ENCODE measurements at places on chromosomes 5 and 9.

DNA sequence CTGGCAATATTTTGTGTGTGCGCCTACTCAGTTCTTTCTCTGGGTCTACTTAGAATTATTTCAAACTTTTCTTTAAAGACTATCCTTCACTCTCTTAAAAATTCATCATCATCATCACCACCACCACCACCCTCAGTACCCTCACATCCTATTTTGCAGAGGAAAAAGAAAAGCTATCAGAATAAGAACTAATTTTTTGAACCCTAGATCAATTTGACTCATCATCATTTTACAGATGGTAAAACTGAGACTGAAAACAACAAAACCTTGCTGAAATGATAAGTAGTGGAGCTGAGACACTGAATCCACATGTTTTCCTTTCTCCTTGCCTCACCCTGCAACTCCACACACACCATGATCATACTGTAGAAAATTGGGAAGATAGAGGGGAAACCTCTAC lies 119.3 kb downstream of the SSBP2 start:
- no peak for DNase-seq

DNA sequence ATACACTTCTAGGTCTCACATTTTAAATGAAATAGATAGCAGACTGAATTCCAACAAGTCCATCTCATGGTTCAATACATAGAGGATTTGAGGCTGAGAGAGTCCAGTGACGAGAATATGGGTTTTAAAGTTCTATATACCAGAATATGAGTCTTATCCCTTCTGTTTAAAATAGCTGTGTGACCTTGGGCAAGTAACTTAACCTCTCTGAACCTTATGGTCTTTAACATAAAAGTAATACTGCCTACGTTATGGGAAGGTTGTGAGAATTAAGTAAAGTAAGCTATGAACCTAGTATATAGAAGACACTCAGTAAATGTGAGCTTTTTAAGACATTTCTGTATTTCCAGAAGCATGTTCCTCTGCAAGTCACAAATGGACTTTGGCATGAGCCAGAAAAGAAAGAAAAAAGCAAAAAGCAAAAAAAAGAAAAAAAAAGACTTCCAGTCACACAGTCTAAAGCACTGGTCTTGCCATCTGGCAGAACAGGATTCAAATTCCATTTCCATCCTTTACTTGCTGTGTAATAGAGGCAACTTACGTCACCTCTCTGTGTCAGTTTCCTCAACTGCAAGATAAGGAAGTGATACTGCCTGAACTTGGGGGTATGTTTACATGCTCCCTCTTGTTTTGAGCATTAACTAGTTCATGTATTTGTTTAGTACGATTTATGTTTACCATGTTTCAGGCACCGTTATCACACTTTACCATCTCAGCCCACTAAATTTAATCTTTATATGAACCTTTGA lies 248.2 kb downstream of the TRIM32 start:
- DNase-seq = no peak

- no peak for DNase-seq
These were observed 176.2 kb downstream of the SEC61B start for GRCh38 chr9:99398241-99398640.

GRCh38 chr5:131794586-131794985 lies 2.2 kb downstream of the FNIP1 start:
- no peak for DNase-seq

- DNase-seq = no peak
These were observed 172.2 kb downstream of the DAB2IP start for GRCh38 chr9:121823451-121824169.

DNA sequence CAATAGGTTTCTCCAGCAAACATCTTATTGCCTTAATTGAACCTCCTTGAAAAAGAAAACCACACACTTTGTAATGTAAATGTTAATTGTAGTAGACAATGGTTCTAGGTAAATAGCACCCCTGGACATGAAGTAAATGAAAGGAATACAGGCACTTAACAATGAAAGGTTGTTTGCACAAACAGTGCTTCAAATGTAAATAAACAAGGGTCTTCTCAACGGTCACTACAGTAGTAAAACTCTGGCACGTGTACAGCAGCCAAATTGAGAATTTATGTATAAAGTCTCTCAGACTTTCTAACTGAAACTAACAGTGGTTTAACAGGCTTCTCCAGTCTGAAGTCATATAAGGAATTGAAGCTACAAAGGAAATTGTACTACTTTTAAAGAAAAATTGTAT lies 218.3 kb downstream of the MEF2C start:
- no peak for DNase-seq

- no peak for DNase-seq
These were observed 46.7 kb downstream of the IL31RA start for GRCh38 chr5:55897905-55898304.

- no peak for DNase-seq
These were observed 196.9 kb upstream of the PUM3 start for GRCh38 chr9:3040761-3041160.

GRCh38 chr5:149323621-149324205 lies 21.6 kb upstream of the GRPEL2 start:
- no peak for DNase-seq

DNA sequence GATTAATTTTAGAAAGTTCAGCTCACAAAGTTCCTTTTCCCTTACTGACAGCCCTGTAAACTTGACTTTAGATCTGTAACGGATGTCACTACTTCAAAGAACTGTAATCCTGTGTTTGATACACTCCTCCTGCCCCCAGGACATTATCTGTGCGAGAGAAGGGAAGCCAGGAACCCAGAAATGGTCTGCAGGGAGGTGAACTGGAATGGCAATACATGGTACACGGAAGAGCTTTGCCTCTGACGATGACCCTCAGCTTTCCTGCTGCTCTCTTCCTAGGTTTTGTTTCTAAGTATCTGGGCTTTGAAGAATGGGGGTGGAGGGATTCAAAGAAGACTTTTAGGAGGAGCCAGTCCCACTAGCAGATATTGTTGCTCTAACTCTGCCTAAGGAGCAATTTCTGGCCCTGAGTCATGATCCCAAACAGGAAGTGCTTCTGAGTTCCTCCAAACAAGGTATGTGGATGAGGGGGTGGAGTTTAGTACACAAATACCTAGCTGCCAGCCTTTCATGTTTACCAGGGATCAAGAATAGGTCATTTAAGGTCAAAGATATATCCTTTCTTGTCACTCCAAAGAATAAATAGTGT lies 43.4 kb upstream of the TMC1 start:
- no peak for DNase-seq

DNA sequence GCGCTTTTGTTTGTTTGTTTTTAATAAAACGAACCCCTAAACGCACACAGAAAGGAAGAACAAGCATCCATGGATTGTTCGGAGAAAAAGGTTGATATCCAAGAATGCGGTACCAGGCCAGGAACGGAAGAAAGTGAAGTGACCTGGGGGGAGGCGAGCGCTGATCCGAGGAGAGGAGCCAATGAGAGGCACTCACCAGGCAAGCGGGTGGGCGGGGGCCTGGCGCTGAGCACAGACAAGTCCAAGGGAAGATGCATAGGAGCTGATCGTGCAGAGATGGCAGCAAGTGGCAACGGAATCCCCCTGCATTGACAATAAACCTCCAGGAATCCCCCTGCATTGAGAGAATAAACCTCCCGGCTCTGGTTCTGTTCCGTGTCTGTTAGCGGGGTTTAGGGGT lies 8.4 kb downstream of the OBP2B start:
- no peak for DNase-seq

DNA sequence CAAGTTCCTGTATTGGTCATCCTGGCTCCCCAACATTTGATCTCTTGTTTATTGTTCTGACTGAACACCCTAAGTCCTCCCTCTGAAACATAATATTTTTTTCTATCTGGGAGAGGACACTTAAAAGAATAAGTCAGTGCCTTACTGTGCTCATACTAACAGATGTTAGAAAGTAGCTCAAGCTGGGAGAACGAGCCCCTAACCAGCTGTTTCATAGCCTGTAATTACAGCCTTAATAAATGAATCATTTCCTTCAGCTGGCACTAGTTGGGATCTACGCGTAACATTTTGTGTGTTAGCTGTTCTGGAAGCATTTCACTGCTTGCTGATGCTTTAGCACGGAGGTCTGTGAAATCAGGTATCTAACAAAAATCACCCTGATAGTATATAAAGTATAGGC lies 345.9 kb upstream of the RIOK2 start:
- DNase-seq = no peak

DNA sequence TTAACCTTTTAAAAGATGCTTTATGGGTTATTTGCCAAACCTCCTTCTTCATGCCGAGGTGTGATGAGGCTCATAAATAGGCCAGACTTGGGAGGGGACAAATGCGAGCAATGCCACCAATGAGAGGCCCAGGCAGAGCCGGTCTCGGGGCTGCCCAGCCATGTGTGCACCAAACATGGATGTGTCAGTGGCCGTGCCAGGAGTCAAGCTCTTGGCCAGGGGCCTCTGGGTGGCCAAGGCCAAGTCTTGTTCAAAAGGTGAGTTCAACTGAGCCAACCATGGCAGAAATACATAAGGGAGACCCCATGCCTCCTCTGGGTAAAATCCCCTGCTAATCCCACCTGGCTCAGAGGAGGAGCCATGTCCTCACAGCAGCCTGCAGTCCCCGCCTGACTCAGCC lies 10.9 kb upstream of the LCN15 start:
- no peak for DNase-seq

DNA sequence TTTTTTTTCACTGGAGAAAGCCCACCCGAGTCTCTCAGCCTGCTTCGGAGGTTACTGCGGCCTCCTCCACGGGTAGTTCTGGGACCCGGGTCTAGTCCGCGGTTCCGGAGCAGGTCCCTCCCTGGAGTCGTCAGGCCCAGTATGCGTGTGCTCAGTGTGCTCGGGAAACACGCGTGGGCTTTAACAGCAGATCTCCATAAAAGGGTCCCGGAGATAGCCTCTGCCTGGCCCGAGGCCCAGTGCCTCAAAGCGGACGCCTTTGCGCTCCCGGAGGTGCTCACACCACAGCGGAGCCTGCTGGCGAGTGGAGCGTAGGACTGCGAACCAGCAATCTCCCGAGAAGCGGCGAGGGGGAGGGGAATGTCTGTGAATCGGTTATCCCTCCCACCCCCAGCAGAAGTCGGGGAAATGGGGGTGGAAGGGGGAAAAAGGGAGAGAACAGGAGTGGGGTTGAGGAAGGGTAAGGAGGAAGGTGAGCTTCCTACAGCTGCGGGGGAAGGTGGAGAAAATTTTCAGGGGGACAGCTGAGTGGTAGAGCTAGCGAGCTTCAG lies 28.7 kb downstream of the CDKN2A start:
- DNase-seq = peak; percentile 49

DNA sequence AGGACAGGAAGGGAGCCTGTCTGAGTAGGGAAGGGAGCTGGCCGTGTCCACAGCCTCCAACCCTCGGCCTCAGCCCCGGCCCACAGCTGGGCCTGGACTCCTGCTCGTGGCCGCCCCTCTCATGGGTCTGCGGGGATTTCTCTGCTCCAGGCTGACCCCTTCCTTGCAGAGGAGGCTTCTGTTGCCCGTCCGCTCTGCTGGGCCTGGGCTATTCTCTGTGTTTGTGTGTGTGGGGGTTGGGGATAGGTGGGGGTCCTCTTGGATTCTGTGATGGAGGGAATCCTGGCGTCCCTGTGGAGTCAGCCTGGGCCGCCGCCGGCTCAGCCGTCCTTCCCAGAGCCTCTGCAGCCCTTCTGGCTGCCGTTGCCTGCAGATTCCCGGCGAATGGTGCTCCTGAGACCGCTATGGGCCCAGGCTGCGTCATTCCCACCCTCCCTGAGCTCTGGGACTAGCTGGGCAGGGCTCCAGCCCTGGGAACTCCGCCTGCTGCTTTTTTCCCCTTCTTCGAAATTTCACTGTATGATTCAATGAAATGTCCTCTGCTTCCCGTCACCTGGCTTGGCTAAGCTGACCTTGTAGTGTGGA lies 64.2 kb downstream of the FGF18 start:
- no peak for DNase-seq

DNA sequence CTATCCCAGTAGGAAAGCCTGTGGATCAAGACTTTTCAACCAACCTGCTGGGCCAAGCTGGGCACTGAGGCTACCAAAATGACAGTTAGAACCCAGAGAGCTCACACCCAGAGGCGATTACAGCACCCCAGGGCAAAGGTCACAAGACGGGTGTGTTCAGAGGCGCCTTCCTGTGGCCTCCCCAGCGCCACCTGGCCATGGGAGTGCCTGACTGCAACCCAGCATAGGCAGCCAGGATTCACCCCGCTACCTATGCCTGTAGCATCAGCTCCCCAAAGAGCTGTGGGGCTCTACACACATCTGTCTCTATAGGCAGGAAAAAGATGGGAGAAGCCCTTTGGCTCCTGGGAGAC lies 33.5 kb downstream of the PDGFRB start:
- DNase-seq = no peak

DNA sequence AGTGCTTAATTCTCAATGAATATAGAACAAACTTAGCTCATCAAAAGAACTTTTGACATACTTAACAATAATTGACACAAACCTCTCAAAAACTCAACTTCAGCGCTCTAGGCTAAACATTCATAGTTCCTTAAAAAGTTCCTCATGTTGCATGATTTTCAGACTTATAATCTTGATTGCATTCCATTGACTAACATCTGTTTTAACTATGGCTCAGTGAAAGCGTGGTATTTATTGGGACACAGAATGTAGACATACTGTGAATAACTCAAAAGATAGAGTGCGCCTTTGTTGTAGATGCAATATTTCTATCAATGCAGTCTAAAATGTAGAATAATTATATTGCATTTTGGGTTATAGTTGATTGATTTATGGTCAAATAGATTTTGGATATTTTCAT lies 227.1 kb upstream of the HAPLN1 start:
- DNase-seq = no peak

- no peak for DNase-seq
These were observed 1.1 kb upstream of the BRD3 start for GRCh38 chr9:134068744-134069479.

DNA sequence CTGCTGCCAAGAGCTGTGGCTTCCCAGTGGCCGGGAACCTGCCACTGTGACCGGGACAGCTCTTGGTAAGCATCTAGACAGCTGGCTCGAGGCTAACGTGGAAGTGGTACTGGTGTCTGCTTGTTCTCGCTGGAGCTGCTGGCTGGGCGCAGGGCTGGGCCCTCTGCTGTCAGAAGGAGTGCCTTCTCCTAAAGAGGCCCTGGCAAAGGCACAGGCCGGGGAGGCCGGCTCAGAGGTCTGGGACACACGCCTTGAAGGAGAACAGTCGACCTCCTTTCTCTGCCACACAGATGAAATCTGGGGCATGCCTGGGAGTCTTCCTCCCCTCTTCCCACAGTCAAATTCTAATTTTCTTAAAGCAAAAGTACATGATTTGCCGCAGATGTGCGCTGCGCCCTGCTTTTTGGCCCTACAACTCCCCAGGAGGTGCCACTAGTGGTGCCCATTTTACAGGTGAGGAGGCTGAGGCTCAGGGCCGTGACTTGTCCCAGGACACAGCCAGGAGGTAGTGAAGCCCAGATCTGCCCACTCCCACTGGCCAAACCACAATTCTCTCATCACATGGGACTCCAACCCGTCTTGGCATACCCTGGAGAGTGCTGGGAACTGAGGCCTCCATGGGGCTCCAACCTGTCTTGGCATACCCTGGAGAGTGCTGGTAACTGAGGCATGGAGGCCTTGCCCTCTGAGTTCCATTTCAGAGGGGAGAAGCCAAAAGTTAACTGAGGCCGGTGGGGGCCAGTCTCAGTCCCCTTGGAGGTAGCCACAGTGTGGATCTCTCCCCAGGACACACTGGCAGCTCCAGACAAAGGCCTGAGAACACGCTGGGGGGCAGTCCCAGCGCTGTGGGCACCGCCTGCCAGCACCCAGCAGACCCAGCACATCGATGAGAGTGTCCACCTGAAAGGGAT lies 12.0 kb upstream of the RXRA start:
- DNase-seq = no peak

GRCh38 chr5:138352722-138353559 lies 456 bp downstream of the KDM3B start:
- peak; percentile 91 for DNase-seq

- no peak for DNase-seq
These were observed 36.1 kb upstream of the SLC2A8 start for GRCh38 chr9:127360829-127361228.

Data from right kidney (tissue), 9 donors.